ENCODE measurements at places on chromosomes 3 and 15. TPM values are rescaled to one million over a fixed set of nuclear protein-coding genes. Genes with fewer than 3 reads are reported as not detected.

DNA sequence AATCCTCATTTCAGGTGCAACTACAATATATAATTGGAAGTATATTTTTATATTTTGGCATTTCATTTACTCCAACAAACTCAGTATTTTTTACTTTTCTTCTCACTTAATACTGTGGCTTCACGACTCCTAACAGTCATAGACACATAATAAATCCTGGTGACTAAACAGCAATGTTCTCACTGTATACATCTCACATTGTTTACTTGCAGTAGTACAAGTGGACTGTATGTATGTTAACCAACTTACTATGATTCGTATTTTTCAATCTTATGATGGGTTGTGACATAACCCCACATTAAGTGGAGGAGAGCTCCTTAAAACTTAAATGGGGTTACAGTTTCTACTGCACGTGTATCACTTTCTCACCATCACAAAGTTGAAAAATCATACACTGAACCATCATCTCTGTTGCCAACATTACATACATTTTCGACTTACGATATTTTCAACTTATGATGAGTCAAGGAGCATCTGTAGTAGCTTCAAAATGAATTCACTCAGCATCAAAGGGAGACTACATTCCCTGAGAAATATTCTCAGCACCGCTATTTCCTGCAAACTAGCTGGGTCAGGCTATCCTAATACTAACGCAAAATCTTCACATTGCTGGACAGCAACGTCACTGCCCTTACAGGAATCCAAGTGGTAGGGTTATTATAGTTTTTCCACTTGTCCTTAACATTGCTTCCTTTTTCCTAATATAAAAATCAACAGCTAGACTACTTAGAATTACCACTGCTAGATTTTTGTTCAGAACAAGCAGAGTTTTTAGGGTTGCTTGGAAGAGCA lies 7.3 kb downstream of the ADAM10 start:
- DNase-seq = no peak

DNA sequence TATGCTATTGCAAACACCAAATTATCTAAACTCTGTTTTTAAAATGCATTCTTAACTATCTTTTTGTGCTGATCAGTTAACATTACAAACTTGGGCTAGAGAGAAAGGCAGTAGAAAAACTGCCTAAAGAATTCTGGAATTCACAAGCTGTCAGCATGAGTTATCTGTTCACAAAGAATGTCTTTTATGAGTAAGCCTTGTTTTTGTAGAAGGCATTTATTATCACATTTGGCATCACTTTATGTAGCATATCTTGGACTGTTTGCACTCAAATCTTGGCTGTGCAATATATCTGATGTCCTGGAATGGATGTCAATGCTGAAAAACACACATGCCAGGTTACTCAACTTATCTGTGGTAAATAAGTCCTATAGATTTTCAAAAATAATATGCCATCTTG lies 15.5 kb upstream of the BCHE start:
- no peak for DNase-seq

DNA sequence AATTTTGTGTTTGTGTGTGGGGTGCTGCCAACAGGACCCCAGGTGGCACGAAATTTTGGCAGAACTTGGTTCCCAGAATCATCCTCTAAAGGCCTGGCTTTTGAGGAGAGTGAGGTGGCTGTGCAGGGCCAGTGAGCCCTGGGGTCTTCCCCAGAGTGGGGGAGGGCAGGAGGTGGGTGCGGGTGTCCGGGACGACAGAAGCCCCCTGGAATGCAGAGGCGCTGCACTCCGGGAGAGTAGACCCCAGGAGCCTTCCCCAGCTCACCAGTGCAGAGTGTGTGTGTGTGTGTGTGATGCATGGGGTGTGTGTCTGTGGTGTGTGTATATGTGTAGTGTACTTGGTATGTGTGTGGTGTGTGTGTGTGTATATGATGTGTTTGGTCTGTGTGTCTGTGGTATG lies 44.4 kb upstream of the SEC13 start:
- no peak for DNase-seq

- no peak for DNase-seq
Measured at GRCh38 chr3:162367429-162368260, 871.0 kb downstream of the OTOL1 start.

DNA sequence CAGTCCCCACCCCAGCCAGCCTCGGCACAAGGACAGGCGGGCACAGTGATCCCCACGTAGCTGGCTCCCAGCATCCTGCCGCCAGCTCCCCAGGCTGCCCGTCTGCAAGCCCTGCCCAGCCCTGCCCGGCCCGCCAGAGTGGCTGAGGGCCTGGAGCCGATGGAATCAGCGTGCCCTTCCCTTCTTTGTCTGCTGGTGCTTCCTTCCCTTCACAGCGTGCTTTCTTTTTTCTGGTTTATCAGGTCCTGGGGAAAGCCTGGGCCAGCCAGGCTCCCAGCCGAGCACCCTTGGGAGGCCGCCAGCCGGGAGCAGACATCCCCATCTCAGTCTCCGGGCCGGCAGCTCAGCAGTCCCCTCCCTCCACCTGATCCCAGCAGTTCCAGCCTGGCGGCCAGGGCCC lies 54.7 kb upstream of the SMAD6 start:
- DNase-seq = no peak

GRCh38 chr3:143998266-143998665 lies 26.6 kb downstream of the DIPK2A start:
- DNase-seq = no peak

DNA sequence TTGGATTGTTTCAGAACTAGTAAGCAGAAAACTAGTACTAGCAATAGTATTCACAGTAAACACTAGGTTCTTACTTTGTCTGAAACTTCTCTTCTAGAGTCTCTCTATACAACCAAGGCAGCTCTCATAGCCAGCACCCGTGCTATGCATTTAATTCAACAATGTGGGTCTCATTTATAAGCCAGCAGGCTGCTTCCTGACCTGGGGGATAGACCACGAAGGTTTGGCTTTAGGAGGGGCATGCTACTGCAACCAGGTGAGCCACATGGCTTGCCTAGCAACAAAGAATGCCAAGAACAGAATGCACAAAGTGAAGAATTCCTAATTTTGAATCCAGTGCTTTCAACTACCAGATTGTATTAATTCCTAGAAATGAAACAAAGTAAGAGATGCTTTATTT lies 213.8 kb downstream of the CHST2 start:
- DNase-seq = no peak

- no peak for DNase-seq
Measured at GRCh38 chr3:165852191-165852590, 15.0 kb upstream of the BCHE start.

DNA sequence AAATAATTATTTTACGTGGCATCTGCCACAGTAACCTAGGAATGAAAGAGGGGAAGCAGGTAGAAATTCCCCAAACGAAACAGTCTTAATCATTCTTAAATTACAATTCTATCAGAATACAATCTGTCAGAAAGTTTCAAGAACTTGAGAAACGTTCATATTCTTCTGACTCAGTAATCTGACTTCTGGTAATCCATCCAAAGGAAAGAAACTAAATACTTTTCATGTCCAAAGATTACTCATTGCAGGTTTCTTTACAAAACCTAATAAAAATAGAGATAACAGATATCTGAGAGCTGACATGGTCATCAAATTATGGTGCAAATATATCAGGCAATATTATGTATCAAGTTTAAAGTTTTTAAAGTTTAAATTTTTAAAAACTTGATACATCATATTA lies 109.4 kb downstream of the DLG1 start:
- no peak for DNase-seq

DNA sequence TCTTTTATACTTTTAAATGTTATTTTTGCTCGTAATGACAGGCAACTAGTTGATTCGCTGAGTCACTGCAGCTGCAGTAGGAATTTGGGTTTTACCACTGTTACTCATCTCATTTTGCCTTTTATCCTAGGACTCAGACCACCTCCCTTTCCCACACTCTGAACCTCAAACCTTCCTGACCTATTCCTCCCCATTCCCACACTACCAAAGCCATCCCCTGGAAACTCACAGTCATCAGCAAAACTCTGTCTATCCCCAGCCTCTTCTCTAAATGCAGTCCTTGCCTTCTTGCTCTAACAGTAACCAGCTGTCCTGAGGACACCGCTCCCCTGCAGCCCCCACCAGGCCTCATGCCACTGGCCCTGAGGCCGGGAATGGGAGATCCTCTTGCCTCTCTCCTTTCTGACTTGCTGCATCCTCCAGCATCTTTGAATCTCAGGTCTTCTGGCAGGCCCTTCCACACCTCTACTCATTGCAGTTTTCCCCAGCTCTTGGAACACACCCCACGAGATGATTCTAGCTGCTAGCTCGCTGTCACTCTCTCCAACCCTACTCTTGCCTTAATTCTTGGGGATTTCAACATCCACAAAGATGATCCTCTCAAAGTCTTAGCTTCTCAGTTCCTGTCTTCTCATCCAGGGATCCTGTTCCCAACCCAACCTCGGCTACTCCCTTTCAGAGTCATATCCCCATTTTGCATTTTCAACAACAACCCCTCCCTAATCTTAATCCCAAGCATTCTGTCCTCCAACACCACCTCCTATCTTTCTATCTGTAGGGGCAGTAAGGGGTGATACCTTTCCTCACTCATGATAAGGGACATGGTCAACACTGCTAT lies 55.9 kb upstream of the C3orf80 start:
- DNase-seq = no peak

GRCh38 chr3:185959609-185960521 lies 22.1 kb upstream of the TRA2B start:
- DNase-seq = peak; percentile 35

- no peak for DNase-seq
Measured at GRCh38 chr15:79973456-79974195, 2.6 kb upstream of the BCL2A1 start.

The SLTM gene
- total RNA-seq = 82.8 TPM

The PLA2G4E gene
- total RNA-seq = 0.09 TPM

The SYNPR gene
- total RNA-seq = not detected

The SLCO3A1 gene
- total RNA-seq = 14.3 TPM

The CNBP gene
- total RNA-seq = 223 TPM

The PRKCD gene
- 46.8 TPM for total RNA-seq

The NOX5 gene
- 0.17 TPM for total RNA-seq

The PAK6 gene
- 0.98 TPM for total RNA-seq

The DLL4 gene
- 15.6 TPM for total RNA-seq

The RTP1 gene
- total RNA-seq = not detected

Measured in mucosa of descending colon (tissue), 3 donors.